Activated gamma-delta T cell treated with anti-CD3 and anti-CD28 coated beads, Interleukin-2, amount 50 U/mL, for 16 hours (primary cell): ENCODE measurements at places on chromosomes 4 and X.

DNA sequence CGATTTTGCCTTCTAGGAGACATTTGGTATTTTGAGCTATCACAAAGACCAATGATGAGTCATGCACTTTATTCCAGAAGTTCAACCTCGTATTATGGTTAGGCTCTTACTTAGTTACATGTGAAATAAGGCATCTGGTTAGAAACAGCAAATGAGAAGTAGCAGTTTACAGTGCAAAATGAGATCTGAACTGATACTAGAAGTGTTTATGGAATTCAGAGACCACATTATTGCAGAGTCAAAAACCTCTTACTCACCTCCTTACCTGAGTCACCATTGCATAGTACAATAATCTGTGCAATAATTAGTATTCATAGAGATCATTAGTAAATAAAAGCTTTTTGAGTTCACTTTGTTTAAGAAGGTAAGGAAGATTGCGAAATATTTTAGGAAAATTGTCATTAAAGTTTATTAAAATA lies 38.7 kb downstream of the SEC24B start:
- no peak for DNase-seq

- no peak for DNase-seq
These were observed 192.9 kb upstream of the TBL1X start for GRCh38 chrX:9271789-9272525.

DNA sequence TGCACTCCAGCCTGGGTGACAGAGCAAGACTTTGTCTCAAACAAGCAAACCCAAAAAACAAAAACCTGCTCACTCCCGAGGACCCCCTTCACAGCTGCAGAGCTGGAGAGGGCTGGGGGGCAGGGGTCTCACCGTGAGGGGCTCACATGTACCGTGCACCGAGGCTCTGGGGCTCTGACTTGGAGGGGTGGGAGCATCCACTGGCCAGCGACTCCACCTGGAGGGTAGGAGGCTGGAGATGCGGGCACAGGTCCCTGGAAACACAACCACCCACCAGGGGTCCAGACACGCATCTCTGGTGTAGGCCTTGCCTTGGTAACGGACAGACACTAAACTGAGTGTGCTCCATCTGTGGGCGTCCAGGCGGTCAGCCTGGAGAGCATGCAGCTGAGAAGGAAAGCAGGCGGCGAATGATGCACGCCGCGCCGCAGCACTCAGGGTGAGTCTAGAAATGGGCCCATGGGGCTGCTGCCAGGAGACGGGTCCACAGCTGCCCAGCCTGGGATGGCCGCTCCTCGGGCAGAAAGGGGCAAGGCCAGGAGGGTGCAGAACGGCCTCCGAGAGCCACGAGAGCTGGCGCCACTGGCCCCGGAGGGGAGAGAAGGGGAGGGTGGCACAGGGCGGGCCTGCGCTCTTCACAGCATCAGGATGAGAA lies 26.1 kb downstream of the PPP2R3B start:
- DNase-seq = no peak

DNA sequence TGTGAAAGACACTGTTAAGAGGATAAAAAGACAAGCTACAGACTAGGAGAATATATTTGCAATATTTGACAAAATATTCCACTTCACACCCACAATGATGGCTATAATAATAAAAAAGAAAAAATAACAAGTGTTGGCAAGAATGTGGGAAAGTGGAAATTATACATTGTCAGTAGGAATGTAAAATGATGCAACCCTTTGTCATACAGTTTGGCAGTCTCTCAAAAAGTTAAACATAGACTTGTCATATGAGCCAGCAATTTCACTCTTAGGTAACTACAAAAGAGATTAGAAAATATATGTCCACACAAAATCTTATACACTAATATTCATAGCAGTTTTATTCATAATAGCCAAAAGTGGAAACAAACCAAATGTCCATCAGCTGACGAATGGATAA lies 5.2 kb upstream of the RADX start:
- DNase-seq = no peak
